CD4-positive, alpha-beta T cell treated with Interleukin-4 for 1 hour (primary cell): ENCODE measurements at places on chromosomes 2 and 18.

- DNase-seq: no peak
Observed at GRCh38 chr2:31287654-31288053, 53.7 kb downstream of the EHD3 start.

DNA sequence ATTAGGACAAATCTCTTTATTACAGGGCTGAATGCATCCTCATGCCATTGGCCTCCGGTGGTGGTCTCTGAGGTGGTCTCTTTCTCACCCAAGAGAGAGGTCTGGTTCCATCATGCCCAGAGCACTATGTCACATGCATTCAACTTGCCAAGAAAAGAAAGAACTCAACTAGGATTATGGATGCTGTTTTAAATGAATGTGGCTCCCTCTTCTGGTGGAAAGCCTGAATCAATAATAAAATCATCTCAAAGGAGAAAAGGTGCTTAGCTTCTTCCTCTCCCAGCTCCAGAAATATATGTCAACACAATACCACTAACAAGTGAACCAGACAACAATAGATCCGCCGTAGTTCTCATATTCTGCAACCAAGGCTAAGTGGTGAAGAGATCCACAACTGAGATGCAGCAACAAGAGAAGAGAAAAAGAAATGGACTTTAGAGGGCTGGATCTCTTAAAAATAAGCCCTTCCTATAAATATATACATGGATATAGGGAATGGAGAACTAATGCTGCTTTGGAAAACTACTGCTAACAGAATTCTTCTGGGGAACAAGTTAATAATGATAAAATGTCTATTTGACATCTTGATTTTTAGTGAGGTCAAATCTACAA lies 396.8 kb downstream of the NCKAP5 start:
- no peak for DNase-seq

- no peak for DNase-seq
Observed at GRCh38 chr2:68302281-68302875, 17.4 kb downstream of the CNRIP1 start.

DNA sequence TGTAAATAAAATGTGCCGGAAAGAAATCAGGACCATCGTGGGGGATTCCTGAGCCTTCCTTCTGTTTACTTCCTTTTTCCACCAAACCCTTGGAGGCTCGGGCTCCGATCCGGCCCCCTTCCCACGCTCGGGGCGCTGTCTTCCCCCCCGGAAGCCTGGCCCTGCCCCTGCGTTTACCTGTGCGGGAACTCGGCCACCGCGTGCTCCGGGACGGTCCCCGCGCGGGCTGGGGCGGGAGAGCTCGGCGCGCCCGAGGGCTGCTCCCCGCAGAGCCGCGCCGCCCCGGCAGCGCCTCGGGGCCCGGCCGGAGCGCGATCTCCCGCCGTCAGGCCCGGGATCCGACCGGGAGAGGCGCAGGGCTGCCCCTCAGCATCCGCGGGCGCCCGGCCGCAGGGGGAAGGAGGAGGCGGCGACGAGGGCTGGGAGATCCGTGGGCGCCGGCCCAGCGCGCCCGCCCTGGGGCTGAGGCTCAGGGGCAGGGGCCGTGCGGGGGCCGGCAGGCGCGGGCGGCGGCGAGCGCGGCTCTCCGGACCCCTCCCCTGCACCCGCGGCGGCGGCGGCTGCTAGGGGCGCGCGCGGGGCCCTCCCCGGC lies 435 bp downstream of the ADCY3 start:
- DNase-seq: no peak

- no peak for DNase-seq
Observed at GRCh38 chr2:56292951-56293350, 109.2 kb downstream of the CCDC85A start.

- DNase-seq: no peak
Observed at GRCh38 chr2:65580824-65581223, 148.4 kb upstream of the SPRED2 start.

- DNase-seq: no peak
Observed at GRCh38 chr2:31212659-31213600, 4.4 kb downstream of the CAPN14 start.

- no peak for DNase-seq
Observed at GRCh38 chr2:152755029-152755428, 36.6 kb downstream of the ARL6IP6 start.

GRCh38 chr18:34608064-34608463 lies 102.0 kb upstream of the DTNA start:
- no peak for DNase-seq

- DNase-seq: no peak
Observed at GRCh38 chr2:27671235-27671634, 7.5 kb downstream of the SLC4A1AP start.

DNA sequence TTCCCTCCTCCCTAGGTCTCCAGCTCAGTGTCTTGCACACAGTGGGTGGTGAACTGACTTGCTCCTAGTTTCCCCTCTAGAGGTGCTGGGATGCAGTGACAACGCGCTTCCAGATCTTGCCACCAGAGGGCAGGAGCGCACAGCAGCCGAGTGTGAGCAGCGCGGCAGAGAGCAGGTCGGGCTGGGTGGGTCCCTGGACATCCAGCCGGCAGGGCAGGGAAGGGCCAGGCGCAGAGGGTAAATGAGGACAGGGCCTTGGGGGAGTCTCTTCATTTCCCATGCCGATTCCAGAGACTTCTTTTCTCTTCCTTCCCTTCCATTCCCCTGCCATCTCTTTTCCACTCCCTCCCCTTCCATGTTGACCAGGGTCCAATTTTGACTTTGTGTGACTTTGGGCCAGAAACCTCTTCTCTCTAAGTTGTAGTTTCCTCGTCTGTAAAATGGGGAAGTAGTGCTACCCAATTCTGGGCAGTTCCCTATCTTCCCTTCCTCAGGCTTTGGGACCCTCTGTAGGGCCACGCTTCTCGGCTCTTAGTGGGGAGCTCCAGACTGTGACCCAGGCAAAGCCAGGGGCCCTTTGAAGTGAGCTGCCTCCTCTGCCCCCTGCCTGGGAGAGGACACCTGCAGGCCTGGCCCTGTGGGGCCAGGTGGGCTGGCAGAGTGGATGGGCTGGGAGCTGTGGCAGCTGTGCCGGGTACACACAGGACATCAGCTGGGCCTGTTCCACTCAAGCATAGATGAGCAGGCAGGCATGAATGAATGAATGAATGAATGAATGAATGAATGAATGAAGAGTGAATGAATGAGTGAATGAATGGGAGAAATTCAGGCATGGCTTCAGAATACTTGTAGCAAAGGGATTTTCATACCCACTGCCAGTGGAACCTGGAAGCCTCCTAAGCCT lies 43.3 kb upstream of the TAF1B start:
- peak; percentile 84 for DNase-seq

GRCh38 chr2:129936334-129936934 lies 43.0 kb upstream of the RAB6C start:
- DNase-seq: no peak
